ENCODE measurements at places on chromosomes 11 and 22.

DNA sequence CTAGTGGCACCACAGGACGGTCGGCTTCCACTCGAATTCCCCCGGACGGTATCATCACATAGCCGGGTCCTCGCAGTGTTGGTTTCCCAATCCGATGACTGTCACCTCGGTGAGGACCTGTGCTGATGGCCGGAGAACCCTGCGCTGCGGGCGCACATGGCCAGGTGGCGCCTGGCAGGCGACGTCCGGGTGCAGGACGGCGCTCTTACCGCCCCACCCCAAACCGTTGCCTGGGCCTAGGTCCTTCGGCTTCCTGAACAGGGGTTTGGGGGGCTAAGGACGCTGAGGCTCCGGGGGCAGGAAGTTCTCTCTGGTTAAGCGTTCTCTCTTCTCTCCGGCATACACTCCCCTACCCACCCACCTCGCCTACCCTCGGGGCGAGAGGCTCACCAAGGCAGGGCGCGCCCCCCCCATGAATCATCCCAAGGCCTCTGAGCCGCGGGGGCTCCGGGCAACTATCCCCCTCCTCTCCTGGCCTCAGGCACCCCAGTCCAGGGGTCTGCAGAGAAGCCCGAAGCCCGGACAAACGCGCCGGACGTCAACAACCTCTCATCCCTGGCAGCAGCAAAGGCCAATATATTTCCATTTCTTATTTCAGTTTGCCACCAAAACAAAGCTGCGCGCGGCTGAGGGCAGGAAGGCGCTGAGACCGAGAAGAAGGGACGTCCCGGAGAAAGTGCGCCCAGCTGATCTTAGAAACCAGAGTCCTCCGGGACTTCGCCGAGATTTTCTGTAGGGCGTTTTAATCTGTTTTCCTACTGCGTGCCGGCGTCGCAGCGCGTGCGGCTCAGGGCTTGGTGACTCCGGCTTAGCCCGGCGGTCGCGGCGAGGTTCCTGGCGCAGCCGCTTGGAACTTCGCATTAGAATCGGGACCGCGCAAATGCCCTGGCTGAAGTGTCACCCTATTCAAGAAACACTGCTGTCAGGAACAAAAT lies 5.6 kb downstream of the ALX4 start:
- no peak for DNase-seq

DNA sequence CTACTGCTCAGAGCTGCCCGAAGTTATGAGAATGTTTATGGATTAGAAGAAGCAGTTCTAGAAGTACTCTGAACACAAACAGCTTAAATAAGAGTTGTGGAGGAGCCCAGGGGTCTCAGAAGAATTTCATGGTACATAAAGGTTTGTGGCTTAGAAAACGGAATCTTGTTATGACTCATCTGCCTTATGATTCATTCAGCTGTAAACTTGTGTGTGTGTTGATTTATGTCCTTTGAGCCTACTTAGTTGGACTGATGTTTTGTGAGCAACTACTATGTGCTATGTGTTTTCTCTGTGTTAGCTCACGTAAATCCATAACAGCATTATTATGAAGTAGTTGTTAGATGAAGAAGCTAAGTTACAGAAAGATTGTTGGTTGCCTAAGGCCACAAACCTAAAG lies 203.7 kb downstream of the PGR start:
- DNase-seq: no peak

DNA sequence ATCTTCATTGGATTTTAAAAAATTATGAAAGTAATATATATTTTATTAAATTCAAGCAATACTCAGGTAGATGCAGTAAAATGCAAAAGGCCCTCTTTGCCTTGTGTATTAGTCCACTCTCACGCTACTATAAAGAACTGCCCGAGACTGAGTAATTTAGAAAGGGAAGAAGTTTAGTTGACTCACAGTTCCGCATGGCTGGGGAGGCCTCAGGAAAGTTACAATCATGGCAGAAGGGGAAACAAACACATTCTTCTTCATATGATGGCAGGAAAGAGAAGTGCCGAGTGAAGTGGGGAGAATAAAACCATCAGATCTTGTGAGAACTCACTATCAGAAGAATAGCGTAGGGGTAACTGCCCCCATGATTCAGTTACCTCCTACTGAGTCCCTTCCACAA lies 130.8 kb downstream of the HIPK3 start:
- no peak for DNase-seq

DNA sequence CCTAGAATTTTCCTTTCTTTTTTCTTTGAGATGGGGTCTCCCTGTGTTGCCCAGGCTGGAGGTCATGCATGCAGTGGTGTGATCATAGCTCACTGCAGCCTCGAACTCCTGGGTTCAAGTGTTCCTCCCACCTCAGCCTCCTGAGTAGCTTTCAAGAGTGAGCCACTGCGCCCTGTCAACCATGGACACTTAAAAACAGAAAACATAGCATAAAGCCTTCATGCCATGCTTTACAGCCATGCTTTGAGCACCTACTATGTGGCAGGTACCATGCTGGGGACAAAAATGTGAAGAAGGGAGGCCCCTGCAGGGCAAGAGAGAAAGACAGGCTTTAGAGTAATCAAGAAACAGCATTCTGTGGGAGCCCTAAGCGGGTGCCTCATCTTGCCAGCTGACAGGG lies 13.7 kb upstream of the GNB1L start:
- no peak for DNase-seq

- no peak for DNase-seq
Observed at GRCh38 chr11:71209181-71209580, 43.2 kb downstream of the SHANK2 start.

DNA sequence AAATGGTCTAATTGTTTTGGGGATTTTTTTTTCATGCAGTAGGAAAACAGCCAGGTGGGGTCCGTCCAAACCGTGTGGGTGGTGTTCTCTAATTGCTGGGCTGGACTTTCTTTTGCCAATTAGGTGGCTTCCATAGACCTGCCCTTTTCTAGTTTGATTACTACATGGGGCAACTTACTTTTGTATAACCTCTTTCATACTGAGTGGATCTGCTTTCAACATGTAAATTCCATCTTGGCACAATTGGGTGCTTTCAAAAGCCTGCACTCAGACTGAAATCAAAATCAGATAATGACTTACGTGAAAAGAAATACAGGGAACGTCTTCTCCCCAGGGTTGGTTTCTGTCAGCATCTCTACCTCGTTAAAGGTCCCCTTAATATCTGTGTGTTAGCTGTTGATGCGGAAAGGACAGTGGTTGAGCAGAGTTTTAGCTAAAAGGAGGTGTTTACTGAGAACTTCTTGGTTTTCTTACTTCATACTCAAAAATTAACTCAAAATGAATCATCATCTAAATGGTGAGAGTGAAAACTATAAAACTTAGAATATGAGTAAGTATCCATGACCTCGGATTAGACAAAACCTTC lies 72.1 kb downstream of the BARX2 start:
- DNase-seq: no peak

- DNase-seq: no peak
Observed at GRCh38 chr11:100619484-100619883, 67.6 kb upstream of the ARHGAP42 start.

GRCh38 chr22:19844377-19845053 lies 10.2 kb downstream of the GNB1L start:
- DNase-seq: no peak

DNA sequence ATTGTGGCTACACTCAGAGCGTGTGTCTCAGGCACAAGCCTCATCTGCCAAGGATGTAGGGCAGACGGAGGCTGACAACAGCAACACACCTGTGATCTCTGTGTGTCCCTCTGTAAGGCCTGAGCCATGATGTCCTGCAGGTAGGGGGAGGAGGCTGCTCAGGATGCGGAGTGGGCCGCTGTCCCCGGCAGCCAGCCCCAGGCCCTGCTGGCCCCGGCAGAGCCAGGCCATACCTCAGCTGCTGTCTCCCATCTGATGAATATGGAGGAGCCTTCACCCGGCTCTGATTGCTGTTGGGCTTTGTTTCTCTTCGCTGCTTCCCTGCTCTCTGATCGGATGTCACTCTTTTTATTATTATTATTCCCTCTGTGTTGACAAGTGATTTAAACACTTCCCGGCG lies 83.6 kb upstream of the NCAM1 start:
- no peak for DNase-seq

GRCh38 chr11:131771471-131771870 lies 401.1 kb downstream of the NTM start:
- DNase-seq: no peak

DNA sequence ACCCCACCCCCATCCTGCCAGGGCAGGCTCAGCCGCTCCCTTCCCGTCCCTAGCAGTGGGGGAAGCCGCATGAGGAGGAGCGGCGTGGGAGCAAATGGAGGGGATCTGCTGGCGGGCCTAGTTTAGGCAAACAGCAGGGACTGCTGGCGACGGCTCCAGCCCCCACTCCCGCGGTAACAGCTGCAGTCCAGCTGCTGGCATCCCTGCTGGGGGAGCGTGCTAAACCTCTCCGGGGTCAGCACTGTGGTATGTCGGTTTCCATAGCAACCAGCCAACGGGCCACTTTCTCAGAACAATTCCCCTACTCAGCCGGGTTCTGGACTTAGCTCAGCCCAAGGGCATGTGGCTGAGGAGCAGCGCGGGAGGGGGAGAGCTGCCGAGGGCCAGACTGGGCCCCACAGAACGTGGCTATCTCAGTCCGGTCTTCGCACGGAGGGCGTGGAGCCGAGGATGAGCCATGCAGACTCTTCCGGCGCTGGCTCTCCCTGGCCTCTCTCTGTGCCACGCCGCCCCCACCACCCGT lies 98.8 kb downstream of the PKNOX2 start:
- DNase-seq: no peak

GRCh38 chr11:79960461-79960860 lies 519.6 kb upstream of the TENM4 start:
- DNase-seq: no peak

- DNase-seq: no peak
Observed at GRCh38 chr22:49307481-49307830, 520.2 kb downstream of the BRD1 start.

All from stimulated activated CD8-positive, alpha-beta memory T cell treated with anti-CD3 and anti-CD28 coated beads, Interleukin-15, amount 100 ng/mL, for 4 hours (primary cell).